Stimulated activated CD8-positive, alpha-beta memory T cell treated with anti-CD3 and anti-CD28 coated beads, Interleukin-2, amount 100 ng/mL, for 1 hour (primary cell): ENCODE measurements at places on chromosomes 4 and X.

DNA sequence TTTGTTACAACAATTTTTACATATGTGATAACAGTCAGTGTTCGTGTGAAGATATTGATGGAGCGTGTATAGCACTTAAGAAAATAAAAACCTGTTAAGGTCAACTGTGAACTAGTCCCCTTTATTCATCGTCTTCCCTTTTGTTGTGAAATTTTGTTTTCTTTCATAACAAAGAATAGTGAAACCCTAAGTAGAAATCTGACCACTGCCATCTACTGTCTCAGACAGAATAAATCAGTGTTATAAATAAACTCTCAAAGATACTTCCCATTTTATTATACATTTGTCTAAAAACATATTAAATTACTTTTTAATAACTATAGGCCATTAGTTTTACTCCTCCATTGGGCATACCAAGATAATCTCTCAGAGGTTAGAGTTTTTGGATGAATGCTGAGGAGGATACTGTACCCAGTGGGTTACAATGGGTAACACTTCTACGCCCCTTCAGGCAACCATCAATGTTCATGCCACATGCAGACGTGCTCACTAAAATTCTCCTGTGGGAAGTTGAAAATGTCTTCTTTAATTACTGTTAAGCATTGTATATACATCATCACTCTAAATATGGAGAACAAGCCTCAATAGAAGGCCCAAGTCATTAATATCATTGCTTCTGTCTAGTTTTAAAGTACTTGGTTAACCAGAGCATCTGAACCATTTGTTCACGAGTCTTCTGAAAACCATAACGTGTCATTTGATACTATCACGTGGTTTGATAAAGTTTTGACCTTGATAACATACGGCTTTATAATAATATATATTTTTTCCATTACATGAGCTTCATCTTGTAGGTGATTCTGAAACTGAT lies 171.2 kb downstream of the TMA16 start:
- DNase-seq: no peak

GRCh38 chrX:133414406-133415275 lies 648 bp downstream of the GPC4 start:
- DNase-seq: no peak

- no peak for DNase-seq
These were observed 49.7 kb downstream of the MID1IP1 start for GRCh38 chrX:38850807-38851544.

DNA sequence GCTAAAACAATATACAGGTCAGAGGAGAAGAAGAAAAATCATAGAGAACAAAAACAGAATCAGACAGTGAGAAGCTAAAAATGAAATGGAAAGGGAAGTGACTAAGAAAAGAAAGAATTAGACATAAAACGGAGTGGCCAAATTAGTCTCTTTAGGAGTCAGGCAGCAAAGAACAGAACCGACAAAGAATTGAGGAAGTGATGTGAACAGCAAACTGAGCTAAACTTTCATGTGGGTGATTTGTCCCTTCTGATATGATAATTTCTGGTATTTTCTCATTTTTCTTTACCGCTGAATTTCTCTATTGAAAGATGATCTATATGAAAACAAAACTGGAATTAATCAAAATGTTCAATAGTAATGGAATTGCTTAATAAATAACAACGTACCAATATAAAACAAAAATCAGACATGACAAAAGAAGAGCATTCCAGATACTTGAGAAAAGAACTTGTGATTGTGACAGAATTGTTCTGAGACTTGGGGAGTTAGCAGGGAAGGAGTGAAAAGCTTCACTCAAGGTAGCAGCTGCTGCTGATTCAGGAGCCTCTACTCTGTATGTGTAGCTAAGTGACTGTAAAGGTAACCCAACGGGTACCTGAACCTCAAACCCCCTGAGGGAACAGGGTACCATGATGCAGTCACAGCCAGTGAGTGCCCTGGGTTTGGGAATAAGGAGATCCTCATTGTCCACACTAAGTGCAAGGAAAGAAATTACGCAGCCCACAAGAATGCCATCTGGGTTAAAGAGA lies 8.8 kb downstream of the TAPT1 start:
- no peak for DNase-seq

GRCh38 chr4:121794505-121795188 lies 6.5 kb upstream of the EXOSC9 start:
- no peak for DNase-seq

GRCh38 chrX:17585006-17585405 lies 152.3 kb upstream of the SCML1 start:
- no peak for DNase-seq

DNA sequence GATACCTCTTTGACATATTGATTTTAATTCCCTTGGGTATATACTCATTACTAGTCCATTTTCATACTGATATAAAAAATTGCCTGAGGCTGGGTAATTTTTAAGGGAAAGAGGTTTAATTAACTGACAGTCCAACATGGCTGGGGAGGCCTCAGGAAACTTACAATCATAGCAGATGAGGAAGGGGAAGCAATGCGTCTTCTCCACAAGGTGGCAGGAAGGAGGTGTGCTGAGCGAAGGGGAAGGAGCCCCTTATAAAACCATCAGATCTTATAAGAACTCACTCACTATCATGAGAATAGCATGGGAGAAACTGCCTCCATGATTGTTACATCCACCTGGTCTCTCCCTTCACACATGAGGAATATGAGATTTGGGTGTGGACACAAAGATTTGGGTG lies 42.4 kb downstream of the MSX1 start:
- no peak for DNase-seq

DNA sequence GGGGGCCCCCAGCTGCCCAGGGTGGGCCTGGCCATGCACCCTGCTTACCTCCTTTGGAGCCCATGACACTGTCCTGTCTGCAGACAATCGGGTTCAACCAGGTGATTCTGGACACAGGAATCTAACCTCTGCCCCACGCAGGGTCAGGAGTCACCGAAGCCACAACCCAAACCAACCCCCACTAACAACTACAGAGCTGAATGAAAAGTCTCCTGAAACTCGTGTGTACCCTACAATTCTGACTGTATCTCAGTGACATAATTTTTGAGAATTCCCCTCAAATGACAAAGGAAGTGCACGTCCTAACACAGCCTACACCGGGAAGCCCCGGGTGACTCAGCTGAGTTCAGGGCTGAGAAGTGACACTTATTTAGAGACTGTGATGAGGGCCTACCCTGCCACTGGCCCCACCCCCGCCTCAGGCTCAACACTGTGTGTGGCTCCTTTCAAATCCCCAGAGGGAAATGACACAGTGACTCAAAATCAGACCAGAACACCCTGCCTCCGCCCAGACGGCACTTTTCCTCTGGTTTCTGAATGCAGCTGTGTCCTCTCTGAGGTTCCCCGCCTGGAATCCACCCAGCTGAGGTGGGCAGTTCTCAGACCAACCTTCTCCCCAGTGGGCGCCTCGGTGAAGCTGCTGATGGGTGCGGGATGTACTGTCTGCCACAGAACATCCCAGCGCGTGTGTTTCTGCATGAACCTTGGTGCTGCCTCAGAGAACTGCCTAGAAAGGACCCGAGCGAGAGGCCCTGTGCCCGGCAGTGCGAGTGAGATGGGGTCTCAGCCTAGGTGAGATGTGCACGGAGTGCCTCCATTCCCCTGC lies 9.9 kb downstream of the TNIP2 start:
- peak; percentile 55 for DNase-seq

DNA sequence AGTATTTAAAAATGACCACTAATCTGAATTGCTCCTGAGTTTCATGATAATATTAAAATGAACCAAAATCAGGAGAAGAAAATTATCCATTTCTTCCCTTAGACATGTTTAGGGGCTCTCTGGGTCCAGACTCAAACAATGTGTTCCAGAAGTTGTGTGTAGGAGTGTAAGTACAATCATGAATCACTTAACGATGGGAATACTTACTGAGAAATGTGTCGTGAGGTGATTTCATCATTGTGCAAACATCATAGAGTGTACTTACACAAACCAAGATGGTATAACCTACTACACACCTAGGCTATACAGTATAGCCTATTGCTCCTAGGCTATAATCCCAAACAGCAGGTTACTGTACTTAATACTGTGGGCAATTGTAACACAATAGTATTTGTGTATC lies 74.8 kb downstream of the STPG2 start:
- no peak for DNase-seq

GRCh38 chr4:40515037-40515397 lies 114.6 kb downstream of the RBM47 start:
- DNase-seq: no peak

GRCh38 chr4:128291096-128291495 lies 3.5 kb upstream of the PGRMC2 start:
- DNase-seq: no peak

- DNase-seq: no peak
These were observed 461.8 kb downstream of the ADGRL3 start for GRCh38 chr4:61661960-61662359.

GRCh38 chr4:176261018-176261417 lies 8.0 kb downstream of the ASB5 start:
- DNase-seq: no peak

DNA sequence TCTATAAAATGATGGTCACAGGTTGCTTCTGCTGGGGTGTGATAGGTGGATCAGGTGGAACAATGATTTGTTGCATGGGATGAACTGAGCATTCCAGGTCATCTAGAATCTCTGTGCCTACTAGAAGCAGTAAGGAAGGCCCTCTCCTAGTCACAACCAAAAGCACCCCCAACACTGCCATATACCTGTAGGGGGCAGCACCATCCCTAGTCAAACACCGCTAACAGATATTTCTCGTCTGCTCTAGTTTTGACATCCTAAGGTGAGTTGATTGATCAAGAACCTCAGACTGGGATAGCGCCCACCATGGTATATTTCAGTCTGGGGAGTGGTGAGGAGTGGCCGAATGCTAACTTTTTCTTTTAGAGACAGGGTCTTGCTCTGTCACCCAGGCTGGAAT lies 160.2 kb downstream of the NHS start:
- no peak for DNase-seq

DNA sequence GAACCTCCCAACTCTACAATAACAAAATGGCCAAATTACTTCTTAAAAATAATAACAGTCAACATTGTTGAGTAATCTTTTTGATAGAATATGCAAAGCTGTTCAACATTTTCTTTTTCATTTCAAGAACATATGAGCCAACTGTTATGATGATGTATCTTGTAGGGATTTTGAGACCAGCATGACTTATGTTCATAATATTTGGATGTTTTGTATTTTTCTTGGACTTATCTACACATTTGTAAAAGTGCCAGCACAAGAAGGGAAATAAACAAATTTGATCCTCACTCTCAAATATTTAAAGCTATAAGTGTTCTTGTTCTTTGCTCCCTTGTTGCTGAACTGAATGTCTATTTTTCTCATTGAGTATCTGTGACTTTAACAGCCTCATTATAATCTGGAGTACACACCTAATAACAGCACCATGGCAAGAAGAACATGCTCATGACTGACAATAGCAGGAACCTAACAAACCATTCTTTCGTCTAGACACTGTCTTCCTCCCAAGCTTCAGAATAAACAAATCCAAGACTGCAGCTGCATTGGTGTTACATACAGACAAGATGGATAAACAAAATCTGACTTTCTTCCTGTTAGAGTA lies 1049.7 kb downstream of the FAT4 start:
- no peak for DNase-seq

DNA sequence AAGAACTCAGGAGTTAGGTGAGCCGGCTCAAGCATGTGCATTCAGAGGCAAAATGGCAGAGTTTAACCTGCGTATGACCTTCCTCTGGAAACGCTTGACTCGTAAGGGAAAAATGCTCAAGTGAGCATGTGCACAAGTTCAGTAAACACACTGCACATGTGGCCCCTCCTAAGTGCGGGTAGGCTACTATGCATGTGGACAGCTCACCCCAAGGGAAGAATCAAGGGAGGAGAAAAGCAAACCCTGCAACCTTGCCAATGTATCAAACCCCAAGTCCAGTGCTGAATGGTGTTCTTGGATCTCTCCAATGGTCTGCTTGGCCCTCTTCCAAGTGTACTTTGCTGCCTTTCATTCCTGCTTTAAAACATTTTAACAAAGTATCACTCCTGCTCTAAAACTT lies 407.1 kb downstream of the ADAM29 start:
- no peak for DNase-seq

GRCh38 chr4:7330811-7331681 lies 103.7 kb downstream of the PSAPL1 start:
- DNase-seq: no peak

- DNase-seq: no peak
These were observed 20.6 kb upstream of the PRR27 start for GRCh38 chr4:70133473-70133872.

- DNase-seq: no peak
These were observed 1160.3 kb downstream of the FSTL5 start for GRCh38 chr4:161003418-161004057.

DNA sequence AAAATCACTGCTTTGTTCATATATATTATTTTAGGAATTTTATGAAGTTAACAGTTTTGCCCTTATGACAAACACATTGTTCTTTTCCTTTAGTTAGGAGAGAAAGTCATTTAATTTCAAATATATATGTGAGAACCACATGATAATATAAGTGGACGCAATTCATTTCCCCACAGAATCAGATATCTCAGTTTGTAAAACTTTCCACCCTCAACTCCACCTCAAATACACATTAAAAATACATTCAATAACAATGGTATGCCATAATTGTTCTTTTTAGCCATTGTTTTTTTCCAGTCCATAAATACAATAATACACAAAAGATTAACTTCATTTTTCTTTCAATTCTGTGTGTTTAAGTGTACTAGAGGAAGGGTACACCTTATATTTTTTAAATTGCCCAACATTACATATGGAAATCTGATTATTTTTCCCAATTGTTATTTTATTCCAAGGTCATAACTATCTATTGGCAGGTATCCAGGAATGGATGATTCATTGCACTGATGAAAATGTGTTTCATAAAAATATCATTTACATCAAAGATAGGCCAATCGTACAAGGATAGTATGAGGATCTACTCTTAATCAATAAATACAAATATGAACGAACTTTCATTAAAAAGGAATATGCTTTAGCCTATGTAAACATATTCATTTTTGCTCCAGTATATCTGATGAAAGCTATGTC lies 125.0 kb downstream of the PPP3CA start:
- DNase-seq: no peak

DNA sequence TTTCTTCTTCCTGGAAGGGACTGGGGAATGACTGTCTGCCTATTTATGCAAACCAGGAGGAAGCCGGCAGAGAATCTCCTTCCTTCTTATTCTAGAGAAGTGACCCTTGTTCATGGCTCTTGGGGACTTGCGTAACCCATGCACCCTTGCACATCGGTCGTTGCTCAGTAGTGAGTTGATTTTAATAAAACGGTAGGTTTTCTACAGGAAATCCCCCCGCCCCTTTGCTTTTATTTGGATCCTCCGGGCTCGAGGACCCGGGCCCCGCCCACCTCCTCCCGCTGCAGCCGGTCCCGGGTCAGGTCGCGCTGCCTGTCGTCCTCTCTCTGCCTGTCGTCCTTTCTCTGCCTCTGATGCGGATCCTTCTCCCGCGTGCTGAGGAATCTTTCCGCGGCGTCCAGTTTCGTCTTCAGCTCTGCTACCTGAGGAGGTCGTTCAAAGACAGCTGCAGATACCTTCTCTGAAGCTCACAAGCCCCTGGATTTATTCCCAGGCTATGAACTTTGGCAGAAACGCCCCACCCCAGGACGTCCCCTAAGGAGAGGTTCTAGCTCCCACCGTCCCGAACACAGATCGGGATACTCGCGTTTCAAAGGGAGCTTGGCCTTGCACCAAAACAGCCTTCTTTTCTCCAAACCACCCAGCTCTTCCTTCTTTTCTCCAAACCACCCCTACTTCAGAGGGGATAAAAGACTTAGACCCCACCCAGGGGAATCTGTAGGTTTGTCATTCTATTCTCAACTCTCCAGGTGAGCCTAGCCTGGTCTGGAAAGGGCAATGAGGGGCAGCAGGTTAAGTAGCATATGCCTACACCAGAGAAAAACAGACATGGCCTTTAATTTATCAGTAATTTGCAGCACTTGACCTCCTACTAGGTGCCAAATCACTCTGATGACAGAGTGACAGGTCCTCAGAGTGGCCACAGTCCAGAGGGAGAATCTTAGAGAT lies 7.0 kb downstream of the TNIP3 start:
- DNase-seq: no peak
